SK-MEL-5 (cell line): ENCODE measurements at places on chromosomes 4 and X.

GRCh38 chr4:169063441-169063840 is 53.4 kb upstream of the CBR4 start:
- no peak for DNase-seq

DNA sequence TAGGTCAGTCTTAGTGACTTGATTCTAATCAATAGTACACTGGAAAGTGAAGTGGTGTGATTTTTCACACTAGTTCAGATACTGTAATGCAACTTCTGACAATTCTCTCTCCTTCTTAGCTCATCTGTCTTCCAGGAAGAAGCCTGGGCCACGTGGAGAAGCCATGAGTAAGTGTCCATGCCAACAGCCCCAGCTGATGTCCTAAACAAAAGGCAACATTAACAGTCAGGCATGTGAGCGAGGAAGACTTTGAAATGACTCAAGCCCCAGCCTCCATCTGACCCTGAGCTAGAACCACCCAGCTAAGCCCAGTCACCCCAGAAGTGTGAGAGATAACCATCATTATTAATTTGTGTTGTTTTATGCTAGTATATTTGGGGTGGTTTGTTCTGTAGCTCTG is 115.7 kb upstream of the MAGEB16 start:
- no peak for DNase-seq

GRCh38 chr4:113576947-113577678 is 184.4 kb downstream of the CAMK2D start:
- DNase-seq: no peak

GRCh38 chr4:168654848-168655174 is 158.0 kb downstream of the PALLD start:
- no peak for DNase-seq

DNA sequence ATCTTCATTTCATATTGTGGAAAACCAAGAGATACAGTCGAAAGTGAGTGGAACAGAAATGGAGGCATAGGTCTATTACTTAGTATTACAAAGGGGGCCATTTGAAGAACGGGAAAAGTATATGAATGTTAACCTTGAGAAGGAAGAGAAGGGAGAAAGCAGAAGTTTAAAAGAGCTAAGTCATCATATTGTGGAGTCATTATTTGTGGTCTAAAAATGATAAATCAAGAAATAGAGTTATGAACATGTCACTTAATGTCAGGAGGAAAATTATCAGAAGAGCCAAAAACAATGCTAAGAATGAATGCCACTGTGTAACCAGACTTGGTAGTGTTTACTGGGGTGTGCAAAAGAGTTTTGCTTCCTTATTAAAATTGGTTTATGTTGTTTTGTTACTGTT is 589.5 kb upstream of the LCORL start:
- no peak for DNase-seq

DNA sequence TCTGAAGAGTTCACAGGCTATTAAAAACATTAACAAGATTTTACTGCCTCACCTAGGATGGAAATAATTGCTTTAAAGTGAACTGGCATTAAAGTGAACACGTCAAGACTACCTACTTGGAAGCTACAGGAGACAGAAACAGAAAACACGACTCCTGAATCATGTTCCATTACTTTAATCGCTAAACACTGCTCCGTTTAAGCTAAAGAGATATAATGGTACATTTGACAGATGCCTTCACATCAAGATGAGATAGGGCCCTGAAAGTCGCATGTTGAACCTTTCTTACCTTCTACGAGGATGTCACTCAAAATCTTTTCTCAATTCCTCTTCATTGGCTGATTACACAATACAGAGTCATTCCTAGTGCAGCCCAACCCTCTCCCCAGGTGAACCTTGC is 206.3 kb upstream of the GATB start:
- no peak for DNase-seq

GRCh38 chr4:17964576-17964975 is 57.0 kb downstream of the LCORL start:
- no peak for DNase-seq

DNA sequence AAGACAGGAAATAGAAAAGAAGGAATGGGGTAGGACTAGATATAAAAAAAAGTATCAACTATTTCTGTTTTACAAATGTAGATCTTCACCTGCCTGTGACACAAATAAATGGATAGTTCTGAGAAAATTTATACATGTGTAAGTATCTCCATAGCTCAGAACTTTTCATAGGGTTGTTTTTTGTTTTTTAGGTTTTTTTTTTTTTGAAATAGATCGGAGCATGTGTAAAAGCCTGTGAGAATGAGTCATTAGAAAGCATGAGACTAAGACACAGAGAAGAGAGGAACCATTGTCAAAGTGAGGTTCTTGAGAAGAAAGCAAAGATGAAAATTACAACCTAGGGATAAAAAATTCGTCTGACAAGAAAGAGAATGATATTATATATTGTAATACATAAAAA is 481.6 kb downstream of the PABPC4L start:
- peak; percentile 63 for DNase-seq

- no peak for DNase-seq
Measured at GRCh38 chr4:151641167-151641566, 119.6 kb downstream of the GATB start.

DNA sequence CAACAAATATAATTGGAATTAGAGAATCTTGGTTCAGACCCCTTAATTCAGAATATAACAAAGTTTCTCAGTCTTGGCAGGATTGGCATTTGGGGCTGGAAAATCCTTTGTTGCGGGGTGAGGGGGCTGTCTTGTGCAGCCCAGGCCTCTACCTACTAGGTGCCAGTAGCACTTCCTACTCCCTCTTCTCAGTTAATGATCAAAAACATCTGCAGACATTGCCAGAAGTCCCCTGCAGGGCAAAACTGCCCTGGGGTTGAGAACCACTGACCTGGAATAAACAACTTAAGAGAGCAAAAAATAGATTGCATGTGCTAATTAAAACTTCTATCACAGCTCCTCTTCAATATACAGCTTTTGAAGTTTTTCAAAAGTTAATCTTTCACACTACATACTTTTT is 36.7 kb upstream of the CXorf38 start:
- DNase-seq: no peak

DNA sequence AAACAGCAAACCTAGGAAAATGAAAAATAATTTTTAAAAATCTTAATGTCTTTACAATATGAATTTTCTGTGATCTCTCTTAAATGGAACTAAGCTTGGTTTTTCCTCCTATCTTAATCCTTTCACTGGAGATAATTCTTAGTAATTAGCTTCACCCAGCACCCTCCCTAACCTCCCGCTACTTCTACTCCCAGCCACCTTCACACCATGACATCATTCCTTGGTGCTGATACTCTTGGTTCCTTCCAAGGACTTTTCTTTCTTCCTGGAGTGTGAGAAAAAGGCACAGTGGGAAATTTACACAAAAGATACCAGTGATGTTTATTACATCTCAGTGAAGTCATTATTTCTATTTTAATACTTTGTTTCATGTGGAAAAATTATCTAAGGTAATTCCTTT is 163.6 kb upstream of the PLAC1 start:
- DNase-seq: no peak

GRCh38 chr4:112141366-112142138 is 3.7 kb upstream of the FAM241A start:
- no peak for DNase-seq

DNA sequence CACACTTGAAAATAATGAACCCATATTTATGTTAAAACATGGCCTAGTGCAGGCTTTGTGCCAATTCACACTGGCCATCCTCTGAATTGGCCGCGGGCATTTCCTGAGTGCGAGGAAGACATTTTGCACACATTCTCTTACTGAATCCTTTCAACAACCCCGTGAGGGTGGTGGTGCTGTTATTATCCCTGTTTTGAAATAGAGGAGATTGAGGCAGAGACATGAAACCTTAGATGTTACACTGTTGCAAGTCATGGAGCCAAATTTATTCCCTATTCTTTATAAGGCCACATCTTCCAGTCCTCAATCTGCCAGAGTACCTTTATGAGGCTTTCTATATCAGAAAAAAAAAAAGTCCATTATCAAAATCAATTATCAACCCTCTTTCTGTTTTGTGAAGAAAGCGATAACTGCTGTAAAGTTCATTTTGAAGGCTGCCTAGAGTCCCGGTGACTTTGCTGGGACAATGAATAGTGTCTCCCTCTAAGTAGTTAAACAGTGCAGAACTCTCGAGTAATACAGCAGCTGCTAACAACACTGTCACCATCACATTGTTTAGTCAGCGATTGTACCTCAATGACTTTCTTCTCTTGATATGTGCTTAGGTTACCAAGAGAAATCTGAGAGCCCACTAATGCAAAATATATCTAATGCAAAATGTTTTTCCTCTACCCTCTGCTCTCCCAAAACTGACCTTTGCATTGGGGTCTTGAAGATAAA is 242.3 kb upstream of the PPARGC1A start:
- DNase-seq: peak; percentile 21

GRCh38 chr4:71732706-71733105 is 51.2 kb downstream of the GC start:
- DNase-seq: peak; percentile 40

DNA sequence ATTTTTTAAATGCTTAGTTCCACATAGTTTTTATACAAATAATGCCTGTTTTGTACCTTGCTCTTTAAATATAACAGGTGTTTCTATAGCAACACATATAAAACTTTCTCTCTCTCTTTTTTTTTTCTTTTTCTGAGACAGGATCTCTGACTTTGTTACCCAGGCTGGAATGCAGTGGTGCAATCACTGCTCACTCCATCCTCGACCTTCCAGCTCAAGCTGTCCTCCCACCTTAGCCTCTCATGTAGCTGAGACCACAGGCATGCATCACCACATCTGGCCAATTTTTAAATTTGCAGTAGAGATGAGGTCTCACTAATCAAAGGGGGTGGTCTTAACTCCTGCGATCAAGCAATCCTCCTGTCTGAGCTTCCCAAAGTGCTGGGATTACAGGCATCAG is 18.3 kb upstream of the SULT1E1 start:
- DNase-seq: no peak

- DNase-seq: no peak
Measured at GRCh38 chrX:130831347-130831722, 71.7 kb downstream of the ENOX2 start.

DNA sequence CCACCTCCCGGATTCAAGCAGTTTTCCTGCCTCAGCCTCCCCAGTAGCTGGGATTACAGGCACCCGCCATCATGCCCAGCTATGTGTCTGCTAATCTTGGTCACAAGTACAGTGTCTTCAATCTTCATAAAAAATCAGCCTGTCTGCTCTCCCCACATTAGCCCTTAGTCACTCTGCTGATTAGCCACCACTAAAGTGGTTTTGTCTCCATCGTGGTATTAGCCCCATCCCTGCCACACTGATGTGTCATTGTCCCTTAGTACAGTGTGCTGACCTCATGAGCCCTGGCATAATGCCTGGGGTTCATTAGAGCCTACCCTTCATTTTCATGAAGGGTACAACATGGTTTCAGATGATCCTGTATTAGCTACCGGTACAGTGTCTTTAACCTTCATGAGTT is 49.9 kb downstream of the ZNF157 start:
- DNase-seq: no peak

- no peak for DNase-seq
Measured at GRCh38 chr4:90165883-90166282, 38.7 kb downstream of the CCSER1 start.

GRCh38 chrX:125175991-125176584 is 143.6 kb upstream of the TEX13C start:
- no peak for DNase-seq

- DNase-seq: no peak
Measured at GRCh38 chrX:100418556-100418955, 8.5 kb upstream of the PCDH19 start.

DNA sequence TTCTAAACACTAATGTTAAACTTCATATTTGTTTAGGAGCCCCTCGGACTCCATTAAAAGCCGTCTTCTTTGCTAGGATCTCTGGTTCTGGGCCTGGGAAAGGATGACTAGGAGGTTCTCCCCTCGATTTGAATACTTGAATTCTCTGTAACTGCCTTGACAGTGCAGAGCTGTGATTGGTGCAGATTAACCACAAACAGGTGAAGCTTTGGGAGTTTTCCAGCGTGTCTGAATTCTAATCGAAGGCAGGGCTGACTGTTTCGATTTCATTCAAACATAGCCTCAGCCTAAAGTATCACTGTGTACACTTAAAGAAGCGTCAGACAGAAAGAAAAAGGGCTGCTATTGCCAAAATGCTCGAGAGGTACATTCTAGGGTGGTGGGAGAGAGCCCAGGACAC is 29.0 kb downstream of the TFDP3 start:
- no peak for DNase-seq

DNA sequence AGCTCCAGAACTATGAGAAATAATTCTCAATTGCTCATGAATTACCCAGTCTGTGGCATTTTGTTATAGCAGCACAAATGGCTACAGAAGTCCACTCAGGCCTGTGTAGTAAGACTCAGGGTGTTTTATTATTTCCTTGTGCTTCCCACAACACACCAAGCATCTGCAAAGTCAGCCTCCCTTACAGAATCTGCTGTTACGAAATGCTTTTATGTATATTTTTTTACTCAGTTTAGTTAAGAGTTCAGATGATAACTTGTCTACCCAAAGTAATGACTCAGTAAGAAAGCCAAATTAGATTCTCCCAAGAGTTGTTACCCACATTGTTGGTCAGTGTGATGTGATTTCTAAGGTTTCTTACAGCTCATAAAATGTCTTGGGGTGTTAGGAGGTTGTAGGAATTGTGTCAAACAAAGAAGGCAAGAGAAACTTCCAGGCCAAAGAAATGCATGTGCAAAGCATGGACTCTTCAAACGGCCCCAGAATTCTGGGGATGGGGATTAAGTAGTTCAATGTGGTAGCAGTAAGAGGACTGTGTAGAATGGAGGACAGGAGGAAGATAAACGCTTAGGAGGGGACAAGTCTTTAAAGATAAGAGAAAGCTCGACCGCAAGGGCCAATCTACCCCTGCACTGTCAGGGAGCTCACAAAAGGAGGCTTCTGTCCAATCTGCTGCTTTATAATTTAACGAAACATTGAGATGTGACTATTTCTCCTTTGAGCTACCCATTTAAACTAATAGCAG is 35.4 kb upstream of the TMEM184C start:
- DNase-seq: no peak

DNA sequence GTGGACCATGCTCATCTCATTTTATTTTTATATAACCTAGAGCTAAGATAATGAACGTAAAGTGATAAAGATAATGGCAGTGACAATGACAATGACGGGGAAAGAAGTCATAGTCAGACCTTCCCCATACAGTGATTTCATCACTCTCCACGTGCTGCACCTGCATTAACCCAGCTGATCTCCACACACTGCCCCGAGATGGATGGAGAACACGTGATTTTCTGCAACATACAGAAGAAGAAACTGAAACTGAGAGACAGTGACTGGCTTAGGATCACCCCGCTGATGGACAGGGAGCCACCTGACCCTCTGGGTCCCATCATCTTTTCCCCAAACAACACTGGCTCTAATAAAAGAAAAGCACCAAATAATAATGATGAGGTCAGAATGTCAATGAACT is 22.0 kb downstream of the EVC2 start:
- DNase-seq: no peak

- DNase-seq: no peak
Measured at GRCh38 chr4:119299741-119300100, 22.2 kb downstream of the FABP2 start.

DNA sequence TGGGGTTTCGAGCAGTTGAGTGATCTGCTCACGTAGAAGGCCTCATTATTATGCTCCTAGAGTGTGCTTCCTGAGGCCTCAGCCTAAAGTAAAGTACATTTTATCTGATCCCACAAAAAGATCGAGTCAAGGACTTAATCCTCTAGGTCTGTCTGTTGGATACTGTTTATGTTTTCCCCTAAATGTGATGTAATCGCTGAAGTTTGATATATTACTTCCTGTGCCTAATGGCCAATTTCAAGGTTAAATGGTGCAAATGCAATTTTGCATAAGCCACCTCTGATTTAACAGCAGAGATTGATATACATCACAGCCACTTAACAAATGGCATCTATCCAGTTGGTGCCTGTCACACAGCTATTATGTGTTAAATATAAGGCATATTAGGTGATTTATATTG is 19.4 kb upstream of the SERTM2 start:
- no peak for DNase-seq
